Activated CD4-positive, alpha-beta memory T cell treated with anti-CD3 and anti-CD28 coated beads, Interleukin-2, amount 10 ng/mL, durations not matched to agents 7 days and 5 days (primary cell): ENCODE measurements at places on chromosomes 16 and 17. TPM values are rescaled to one million over a fixed set of nuclear protein-coding genes. Genes with fewer than 3 reads are reported as not detected.

- DNase-seq: no peak
Observed at GRCh38 chr17:52134641-52135040, 23.9 kb downstream of the CA10 start.

DNA sequence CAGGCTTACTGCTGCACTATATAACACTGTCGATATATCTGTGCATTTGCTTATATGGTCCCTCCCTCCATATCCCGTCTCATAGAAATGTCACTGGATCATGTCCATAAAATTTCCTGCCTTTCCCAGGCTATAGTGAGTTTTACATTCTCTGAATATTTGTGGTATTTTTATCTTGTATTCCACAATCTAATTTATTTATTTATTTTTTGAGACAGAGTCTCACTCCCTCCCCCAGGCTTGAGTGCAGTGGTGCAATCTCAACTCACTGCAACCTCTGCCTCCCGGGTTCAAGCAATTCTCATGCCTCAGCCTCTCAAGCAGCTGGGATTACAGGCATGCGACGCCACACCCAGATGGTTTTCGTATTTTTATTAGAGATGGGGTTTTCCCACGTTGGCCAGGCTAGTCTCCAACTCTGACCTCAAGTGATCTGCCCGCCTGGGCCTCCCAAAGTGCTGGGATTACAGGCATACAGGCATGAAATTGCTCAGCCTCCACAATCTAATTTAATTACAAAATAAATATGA lies 12.9 kb downstream of the TRIM37 start:
- no peak for DNase-seq

DNA sequence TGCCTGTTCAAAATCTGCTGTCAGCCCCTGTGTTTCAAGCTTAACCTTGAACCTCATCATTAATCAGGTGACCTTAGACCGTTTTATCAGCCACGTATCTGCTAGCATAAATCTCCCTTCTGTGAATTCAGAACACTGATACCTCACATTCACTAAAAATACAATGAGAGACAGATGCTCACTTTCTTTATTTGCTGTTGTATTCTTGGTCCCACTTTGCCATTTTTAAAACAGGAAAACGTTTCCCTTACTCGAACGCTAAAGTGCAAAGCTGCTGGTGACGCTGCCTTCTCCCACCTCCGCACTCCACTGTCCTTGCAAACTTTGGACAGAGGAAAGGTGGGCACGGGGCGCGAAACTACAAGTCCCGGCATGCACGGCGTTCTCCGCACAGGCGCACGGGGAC lies 220 bp upstream of the ARHGAP44 start:
- DNase-seq: no peak

Gene VAT1L
- total RNA-seq: 0.05 TPM

Gene NPIPA3
- not detected for total RNA-seq

DNA sequence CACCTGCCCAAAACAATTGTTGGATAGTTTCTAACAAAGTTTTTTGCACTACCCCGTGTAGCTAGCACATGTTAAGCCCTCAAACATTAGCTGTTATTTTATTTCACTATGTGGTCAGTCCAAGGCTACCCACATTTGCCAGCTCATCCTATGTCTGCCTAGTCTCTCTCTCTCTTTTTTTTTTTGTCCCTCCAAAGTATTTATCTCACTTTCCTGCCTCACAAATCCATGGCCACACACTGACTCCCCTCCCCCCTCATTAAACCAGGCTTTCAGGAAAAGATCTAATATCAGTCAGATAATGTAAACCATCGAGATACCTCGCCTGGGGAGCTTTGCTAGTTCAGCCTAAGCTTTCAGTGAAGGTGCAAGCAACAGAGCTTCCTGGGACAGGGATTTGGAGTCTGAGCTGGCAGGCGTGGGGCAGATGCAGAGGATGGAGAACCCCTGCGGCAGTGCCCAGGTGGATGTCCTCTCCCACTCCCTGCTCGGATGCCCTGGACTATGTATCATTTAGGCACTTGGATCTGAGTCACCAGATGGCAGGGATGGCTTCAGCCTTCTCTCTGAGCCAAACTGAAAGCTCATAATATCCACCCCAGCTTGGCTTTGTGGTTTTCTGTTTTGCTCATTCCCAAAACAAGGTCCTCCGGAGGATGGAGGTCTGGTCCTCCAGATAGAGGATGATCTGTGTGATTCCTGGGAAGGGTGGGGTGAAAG lies 73.7 kb upstream of the FOXF1 start:
- no peak for DNase-seq

DNA sequence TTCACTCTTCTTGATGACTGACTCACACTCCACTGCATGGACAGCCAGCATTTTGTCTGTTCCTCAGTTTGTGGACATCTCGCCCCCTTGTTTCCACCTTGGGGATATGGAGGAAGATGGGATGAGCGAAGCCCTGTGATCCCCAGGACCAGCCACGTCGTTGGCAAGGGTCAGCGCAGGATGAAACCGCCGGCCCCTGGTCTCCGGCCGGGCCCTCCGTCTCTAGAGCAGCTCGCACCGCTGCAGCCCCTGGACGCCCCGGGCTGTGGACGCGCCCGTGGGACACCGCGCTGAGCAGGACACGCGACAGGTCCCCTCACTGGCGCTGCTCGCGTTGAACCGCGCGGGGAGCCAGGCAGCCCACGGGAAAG lies 604 bp upstream of the ZC3H18 start:
- no peak for DNase-seq

Gene GNGT2
- 23.8 TPM for total RNA-seq

DNA sequence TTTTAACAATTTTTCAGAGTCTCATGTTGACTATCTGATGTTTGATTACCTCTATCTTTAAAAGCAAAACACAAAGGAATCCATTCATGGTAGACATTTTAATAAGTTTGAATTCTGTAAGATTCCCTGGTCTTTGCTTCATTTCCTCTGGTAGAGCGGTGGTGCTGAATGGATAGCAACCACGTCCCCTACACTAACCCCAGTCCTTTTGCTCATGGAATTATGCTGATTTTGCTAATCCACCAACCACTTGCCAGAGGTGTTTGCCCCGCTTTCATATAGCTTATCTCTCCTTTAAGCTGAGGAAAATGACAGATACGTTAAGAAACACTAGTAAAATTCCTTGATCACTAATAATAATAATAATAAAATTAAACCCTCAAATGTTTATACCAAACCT lies 9.5 kb downstream of the KCNJ16 start:
- no peak for DNase-seq
